ENCODE measurements at places on chromosomes 12 and 14.

GRCh38 chr12:112518365-112518735, 99.6 kb downstream of the PTPN11 start:
- no peak for DNase-seq

- peak; percentile 44 for DNase-seq
Observed at GRCh38 chr14:99603471-99604277, at the start of gene CCDC85C. TSS of gene CCDC85C (minus strand) at chr14:99604207. CDS start at chr14:99603959, 248 bp downstream.

GRCh38 chr14:97924922-97925613, 1127.9 kb downstream of the VRK1 start:
- no peak for DNase-seq

- no peak for DNase-seq
Observed at GRCh38 chr14:33569821-33570687, 380.8 kb downstream of the EGLN3 start.

DNA sequence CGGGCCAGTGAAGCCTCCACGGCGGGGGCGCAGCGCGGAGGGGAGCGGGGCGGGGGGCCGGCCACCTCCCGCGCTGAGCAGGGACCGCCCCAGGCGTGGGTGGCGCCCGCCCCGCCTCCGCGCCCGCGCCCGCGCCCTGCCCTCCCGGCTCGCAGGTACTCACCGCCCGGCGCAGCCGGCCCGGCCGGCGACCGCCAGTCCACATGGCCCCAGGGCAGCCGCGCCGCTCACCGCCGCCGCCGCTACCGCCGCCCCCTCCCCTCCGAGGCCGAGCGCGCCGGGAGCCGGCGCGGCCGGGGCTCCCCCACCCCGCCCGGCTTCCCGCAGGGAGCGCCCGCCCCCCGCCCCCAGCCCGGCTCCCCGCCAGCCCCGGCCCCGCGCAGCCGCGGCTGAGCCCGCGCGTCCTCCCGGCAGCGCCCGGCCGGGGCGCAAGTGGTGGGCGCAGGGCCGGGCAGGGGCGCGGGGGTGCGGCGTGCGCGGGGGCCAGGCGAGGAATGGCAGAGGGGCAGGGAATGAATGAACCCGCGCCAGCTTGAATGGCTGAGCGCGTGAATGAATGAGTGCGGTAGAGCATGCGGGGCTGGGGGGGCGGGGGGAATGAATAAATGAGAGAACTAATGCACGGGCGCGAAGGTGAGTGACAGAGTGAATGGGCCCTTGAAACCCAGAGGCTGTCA, at the start of gene BEGAIN:
BEGAIN (minus strand) TSS at position 332 of the 677 bp plus-strand sequence; CDS start at position 205, 127 bp downstream.
- DNase-seq = peak; percentile 18

DNA sequence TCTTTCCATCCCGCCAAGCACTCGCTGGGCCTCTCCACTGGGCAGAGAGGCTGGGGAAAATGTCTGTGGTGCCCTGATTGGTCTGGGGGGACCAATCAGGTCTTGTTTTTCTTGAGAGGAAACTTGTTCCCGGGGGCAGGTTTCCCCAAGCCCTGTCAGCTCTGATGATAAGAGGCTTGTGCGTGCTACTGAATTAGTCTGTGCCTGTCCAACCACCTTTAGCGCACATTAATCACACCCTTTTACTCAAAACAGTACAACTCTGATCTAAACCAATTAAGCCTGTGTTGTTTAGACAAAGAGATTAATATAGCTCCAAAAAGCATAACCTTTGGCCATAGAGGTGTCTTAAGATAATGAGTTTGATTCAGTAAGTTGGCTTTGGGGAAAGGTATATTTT, 580.4 kb downstream of the VRK1 start:
- no peak for DNase-seq

- DNase-seq = peak; percentile 45
Observed at GRCh38 chr12:6367065-6367968, 8.0 kb downstream of the SCNN1A start.

DNA sequence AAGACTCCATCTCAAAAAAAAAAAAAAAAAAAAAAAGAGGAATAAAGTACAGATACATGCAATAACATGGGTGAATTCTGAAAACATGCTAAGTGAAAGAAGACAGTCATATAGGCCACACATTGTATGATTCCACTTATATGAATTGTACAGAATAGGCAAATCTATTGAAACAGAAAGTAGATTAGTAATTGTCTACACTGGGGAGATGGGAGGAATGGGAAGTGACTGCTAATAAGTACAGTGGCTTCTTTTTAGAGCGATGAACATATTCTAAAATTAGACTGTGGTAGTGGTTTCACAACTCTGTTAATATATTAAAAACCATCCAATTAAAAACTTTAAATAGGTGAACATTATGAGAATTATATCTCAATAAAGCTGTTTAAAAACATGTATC, 74.4 kb downstream of the ANKS1B start:
- no peak for DNase-seq

GRCh38 chr14:47240748-47241437, 434.5 kb downstream of the MDGA2 start:
- DNase-seq = no peak

DNA sequence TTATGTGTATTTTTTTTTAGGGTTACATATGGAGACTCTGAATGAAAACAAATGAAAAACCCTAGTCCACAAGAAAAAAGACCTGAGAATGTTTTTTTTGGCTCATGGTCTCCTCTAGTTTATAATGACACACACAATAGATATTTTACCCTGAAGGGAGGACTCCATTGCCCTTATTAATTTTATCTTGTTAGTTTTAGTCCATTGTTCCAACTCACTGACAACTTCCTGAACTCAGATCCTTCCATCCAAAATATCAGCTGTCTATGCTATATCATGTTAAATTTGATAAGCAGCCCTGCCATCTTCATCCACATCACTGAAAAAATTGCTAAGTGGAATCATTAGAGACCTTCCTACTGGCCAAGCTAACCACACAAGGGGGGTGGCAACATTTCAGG, 232.1 kb downstream of the MON2 start:
- DNase-seq = no peak

DNA sequence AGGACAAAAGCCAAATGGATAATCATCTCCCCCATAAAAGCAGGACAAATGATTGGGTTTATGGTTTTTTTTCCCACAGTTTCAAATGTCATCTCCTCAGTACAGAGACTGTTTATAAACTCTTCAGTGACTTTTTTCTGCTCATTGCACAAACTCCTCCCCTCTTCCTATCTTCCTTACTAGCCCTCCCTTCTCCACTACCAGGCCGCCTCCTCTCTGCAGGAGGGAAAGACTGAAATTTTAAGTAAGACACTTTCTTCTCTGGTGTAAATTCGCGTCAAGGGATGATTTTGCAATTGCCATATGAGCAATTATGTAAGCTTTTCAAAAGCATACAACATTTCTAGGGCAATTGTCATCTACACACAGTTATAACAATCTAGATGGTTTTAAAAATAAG, 37.0 kb downstream of the BTG1 start:
- no peak for DNase-seq

GRCh38 chr12:131850856-131851559, 22.8 kb downstream of the MMP17 start:
- no peak for DNase-seq

- peak; percentile 9 for DNase-seq
Observed at GRCh38 chr14:93033983-93034670, 81.6 kb downstream of the ITPK1 start.

DNA sequence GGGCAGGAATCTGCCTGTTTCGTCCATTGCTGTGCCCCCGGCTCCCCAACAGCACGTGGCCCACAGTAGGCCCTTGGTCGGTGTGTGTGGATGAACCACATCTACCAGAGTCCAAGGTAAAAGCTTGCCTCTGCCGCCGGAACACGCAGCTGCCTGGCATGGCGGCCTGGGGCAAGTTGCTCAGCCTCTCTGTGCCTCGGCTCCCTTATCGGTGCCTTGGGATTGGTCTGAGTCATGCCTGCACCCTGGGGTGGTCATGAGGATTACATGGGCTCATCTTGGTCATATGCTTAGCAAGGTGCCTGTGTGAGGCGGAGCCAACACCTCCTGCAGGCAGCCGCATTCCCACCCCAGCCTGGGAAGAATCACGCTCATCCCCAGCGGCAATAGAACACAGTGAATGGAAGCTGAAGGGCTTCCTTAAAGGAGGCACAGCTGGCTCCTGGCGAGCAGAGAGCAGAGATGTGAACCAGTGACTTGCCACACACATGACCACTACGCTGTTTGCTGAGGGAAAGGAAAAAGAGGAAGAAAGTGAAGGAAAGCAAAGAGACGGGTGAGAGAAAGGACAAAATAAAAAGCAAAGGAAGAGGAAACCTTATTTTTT, 5.5 kb upstream of the SCARB1 start:
- no peak for DNase-seq

DNA sequence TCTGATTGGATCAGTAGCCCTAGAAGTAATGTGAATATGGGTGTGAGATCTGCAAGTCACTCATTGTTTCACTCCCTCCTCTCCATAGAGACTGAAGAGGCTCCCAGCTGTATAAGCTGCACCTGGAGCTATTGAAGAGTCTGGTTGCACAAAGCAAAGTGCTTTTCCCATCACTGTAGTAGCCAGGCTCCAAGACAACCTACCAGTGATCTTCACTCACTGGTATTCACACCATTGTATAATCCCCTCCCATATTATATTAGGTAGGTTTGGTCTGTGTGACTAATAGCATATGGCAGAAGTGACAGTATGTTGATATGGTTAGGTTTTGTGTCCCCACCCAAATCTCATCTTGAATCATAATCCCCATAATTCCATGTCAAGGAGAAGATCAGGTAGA, 64.4 kb downstream of the ZFC3H1 start:
- DNase-seq = no peak

GRCh38 chr12:97545804-97546203, 83.2 kb downstream of the RMST start:
- DNase-seq = no peak

GRCh38 chr12:95788637-95789036, 1.9 kb downstream of the NTN4 start:
- no peak for DNase-seq

DNA sequence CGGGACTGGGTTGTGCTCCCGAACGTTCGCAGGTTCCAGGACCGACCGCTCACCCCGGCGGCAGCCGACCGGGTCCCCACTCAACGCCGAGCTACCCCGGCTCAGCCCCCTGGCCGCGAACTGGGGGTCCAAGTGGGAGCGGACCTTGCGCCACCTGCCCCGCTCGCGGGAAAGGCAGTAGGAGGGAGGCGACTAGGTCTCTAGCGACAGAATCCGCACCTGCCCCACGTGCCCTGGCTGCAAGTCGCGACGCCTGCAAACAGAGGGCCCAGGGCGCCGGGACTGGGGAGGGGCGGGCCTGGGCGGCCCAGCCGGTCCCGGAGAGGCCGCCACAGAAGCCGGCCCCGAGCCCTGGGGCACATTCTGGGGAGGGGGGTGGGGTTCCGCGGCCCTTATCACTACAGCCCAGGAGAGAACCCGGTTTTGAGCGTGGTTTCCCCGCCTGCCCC, 239.2 kb upstream of the CPNE8 start:
- DNase-seq = no peak

GRCh38 chr12:131105736-131106348, 152.1 kb downstream of the ADGRD1 start:
- peak; percentile 49 for DNase-seq

DNA sequence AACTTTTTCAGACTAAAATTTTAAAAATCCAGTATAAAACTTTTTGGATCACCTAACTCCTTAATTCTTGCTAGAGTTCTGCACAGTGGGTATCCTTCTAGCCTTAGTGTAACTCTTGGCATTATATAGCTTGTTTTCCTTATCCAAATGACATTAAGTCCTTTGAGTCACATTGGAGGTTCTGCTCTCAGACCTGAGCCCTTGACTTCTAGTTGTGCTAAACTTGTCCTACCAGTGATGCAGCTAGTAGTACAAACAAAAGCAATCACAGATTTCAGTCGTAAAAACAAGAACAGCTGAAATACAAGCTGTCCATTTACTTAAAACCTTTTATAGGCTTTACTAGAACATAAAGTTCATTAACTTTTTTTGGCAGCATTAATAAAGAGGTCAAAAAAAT, 10.5 kb downstream of the ZBTB1 start:
- no peak for DNase-seq

DNA sequence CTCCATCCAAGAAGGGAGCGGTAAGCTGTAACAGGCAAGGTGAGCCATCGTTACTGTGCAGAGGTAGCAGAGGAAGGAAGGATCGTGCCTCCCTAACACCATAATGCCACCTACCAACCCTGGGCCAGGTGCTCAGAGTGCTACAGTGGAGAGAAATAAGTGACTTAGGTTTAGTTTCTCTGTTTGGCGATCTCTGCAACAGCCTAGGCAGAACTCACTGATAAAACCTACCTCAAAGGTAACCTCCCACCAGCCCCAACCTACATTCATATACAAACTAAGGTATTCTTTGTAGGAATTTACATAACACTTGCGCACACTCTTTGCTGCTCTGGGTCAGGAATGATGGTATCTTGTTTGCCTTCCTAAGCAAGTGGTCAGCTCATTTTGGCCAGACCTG, 93.4 kb upstream of the TMEM132D start:
- DNase-seq = no peak

DNA sequence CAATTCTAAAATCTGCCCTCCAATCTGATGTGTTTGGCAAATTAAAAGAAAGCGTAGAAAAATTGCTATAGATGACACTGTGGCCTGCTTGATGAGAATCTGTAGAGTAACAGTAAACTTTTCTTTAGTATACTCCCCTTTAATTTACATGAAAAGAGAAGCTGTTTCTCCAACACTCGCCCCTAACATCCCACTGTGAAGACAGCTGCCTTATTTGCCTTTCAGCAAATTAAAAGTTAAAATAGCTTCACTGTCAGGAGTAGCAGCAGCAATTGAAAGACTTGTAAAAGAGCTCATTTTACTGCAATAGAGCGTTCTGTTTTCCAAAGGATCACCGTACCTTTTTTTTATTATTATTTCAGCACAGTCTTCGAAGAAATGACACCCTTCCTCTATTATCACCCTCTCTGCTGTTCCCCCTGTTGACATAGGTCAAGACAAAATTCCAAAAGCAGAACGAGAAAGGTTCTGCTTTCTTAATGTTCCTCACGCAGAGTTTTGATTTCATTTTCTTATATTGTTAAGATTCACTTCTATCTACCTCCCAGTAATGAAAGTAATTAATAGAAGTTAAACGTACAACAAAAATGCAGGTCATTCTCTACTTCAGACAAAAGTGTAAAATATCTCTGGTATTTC, 153.5 kb upstream of the USP15 start:
- DNase-seq = no peak
